ENCODE measurements at places on chromosomes 3 and 15.

DNA sequence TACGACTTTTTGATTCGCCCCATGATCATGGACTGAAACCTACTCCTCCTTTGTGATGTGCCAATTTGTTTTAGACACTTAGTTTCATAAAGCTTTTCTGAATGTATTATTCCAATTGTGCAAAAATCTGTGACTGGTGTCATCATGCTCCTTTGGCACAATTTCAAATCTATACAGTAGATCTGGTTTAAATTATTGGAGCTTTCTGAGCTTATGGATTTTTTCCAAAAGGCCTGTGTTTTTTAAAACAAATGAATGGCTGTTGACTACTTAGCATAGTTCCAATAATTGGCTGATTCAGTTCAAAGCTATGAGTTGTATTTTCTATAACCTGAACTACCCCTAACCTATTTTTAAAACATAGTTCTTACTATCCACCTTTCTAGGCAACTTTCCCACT is 282.7 kb downstream of the CNTN3 start:
- no peak for DNase-seq

DNA sequence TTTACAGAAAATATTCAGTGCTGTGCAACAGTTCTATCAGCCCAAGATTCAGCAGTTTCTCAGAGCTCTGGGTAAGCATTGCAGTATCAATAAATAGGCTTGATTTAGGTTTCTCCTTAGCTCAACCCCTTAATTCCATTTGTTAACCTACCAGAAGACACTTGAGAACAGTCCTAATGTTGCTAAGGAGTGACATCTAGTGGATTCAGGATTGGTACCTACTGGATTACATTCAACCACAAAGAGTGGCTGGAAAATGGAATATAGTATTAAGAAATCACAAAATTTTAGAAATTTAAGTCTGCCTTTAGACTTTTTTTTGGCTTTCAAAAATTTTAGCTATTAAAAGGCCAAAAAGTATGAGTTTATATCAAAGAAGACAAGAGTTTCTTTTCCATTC is 34.7 kb downstream of the POLG start:
- no peak for DNase-seq

- peak; percentile 38 for DNase-seq
These were observed 1.3 kb downstream of the ZNF710 start for GRCh38 chr15:90002428-90002844.

DNA sequence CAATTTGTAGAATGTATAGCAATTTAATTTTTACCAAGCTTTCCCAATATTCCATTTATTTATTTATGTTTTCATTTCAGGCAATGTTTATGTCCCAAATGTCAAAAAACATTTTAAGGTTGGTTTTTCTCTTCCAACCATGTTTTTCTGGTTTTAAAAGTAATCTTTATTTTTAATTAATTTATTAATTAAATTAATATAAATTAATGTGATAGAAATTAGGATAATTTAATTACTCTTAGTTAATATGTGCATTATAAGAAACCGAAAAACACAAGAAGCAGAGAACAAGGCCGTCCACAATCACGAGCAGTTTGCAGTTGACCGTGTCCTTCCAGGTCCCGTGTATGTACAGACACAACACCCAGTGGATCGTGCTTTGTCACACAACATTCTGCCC is 34.2 kb downstream of the FBXO45 start:
- no peak for DNase-seq

GRCh38 chr15:98438326-98438725 is 210.0 kb upstream of the IGF1R start:
- no peak for DNase-seq

DNA sequence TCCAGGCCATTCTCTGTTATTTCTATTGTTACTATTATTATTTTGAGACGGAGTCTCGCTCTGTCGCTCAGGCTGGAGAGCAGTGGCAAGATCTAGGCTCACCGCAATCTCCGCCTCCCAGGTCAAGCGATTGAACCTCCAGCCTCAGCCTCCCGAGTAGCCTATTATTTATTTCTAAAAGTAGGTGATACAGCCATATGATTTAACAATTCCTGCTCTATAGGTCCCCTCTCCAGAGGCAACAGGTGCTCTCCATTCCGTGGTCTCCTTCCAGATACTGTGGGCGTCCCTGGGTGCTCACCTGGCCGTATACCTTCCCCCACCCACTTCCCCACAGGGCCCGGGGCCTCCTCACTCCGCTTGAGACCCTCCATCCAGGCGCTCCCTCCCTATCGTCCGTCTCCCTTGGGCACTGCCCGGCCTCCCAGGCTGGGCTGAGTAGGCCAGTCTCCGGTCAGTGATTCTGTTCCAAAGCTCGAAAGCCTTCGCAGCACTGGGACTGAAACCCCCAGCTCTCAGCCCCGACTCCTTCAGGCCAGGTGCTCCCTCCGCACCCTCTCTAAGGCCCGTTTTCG is 708 bp upstream of the PTPN23 start:
- no peak for DNase-seq

DNA sequence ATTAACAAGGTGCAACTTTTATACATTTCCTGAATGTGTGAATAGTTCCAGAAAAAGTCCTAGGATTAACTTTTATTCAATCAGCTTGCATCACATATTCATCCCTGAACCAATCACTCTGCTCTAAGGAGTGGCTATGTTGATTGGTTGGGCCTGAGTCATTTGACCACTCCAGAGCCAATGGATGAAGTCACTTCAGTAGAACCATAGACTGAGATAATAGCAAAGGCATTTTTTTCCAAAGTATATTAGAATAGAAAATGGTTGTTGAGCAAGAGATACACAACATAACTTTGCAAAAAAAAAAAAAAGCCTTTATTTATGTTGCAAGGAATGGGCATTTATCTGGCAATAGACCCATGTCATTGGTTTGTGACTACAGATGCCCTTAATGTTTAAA is 55.5 kb upstream of the AGTR1 start:
- DNase-seq = no peak

DNA sequence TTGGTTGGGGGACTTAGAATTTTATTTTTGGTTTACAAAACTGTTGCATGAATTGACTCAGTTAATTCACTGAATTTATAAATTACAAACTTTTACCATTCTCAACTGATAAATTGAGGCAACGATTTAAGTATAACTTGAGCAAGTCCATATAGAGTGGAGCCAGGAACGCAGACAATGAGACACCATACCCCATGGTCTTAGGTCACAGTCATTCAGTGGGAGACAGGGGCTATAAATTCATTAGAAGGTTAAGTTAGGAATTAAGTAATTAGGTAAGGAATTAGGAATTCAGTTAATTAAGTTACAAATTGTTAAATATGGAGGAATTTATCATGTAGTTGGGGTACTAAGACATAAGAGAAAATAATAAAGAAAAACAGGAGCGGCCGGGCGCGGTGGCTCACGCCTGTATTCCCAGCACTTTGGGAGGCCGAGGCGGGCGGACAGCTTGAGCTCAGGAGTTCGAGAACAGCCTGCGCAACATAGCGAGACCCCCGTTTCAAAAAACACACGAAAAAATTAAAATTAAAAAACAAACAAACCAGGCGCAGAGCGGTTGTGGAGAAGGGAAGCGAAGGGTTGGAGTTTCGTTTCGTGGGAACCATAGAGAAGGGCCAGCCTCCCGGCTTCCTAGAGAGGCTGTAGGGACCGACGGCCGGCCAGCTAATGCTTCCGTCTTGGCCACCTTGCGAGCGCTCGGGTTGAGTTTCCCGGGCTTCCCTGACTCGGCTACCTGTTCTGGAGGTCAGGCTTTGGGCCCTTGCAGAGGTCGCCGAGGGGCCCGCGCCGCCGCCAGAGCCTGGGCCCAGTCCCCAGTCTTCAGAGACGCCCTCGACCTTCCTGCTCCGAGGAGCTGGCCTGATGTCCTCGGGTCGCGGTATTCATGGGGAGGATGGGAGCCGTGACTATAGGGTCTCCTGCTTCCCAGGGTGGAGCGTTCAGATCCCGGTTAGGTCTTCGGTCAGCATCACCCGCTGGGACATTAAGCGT is at the start of gene ZNF619:
Gene ZNF619 (plus strand): TSS at position 645 of the 993 bp plus-strand sequence. CDS start 858 bp downstream, outside the sequence.
- peak; percentile 37 for DNase-seq

- DNase-seq = no peak
These were observed 30.0 kb downstream of the FILIP1L start for GRCh38 chr3:100084100-100084806.

DNA sequence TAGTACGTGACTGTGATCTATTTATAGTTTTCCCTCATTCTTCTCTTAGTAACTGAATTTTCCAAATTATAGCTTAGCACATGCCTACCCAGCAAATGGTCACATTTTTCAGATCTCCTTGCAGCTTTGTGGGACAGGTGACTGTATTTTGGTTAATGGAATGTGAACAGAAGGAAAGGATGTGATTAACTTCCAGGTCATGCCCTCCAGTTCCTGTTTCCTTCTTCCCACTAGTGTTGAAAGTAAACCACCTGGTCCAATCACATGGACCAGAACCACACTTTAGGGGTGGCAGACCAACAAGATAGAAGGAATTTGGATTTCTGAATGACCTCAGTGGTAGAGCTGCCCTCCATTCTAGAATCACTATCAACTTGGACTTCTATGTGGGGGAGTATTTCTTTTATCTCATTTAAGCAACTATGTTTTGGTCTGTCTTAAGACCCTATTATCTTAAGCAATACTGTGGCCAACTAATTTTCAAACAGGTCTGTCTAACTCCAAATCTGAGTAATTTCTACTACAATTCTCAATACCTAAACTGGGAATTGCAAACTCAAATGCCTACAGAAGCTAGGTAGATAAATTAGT is 76.0 kb upstream of the TSC22D2 start:
- no peak for DNase-seq

DNA sequence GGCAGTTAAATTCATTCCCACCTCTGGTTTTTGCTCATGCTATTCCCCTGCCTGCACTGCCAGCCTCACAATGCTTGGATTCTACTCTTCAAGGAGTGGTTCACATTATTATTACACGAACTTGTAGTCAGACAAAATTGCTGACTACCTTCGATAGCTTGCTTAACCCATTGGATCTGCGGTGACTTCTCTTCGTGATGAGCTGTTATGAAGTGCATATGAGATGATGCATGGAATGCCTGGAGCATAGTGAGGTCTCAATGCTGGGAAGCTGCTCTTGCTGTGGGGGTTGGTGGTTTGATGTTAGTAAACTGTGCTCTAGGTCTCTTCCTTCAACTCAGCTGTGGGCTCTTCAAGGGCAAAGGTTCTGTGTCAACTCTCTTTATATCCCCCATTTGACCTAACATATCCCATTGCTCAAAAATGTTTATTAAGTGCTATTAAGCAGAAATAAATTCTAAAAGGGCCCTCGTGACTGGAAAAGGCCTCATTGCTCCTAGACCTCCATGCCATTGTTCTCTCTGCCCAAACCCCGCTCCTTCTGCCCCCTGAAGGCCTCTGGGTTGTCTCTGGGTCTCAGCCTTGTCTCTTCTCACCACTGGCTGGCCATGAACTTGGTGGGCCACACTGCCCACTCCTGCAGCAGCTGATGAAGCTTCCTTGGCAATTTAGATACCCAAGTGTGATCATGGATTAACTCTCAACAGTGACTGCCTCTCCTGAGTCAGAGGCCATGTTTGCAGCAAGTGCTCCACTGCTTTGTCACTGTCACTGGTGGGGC is 4.5 kb upstream of the SLCO2A1 start:
- no peak for DNase-seq

DNA sequence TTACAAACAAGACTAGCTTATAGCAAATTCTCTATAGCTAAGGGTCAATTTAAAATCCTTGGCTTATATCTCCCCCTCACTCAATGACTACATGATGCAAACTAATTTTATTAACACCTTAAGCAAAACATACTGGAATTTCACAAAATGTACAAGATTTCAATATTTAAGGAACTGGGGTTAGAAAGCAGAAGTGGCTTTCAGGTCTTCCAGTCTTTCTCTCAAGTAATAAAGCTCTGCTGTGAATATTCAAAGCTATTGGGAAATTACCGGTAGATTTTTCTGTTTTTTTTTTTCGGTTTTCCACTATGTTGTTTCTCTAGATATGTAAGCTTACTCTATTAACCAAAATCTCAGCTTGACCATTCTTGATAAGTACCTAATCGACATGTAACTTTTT is 3.9 kb downstream of the EPM2AIP1 start:
- DNase-seq = no peak

GRCh38 chr3:123447749-123448517 is 957 bp downstream of the ADCY5 start:
- peak; percentile 8 for DNase-seq

GRCh38 chr3:100053951-100054620 is 60.2 kb downstream of the FILIP1L start:
- DNase-seq = no peak

DNA sequence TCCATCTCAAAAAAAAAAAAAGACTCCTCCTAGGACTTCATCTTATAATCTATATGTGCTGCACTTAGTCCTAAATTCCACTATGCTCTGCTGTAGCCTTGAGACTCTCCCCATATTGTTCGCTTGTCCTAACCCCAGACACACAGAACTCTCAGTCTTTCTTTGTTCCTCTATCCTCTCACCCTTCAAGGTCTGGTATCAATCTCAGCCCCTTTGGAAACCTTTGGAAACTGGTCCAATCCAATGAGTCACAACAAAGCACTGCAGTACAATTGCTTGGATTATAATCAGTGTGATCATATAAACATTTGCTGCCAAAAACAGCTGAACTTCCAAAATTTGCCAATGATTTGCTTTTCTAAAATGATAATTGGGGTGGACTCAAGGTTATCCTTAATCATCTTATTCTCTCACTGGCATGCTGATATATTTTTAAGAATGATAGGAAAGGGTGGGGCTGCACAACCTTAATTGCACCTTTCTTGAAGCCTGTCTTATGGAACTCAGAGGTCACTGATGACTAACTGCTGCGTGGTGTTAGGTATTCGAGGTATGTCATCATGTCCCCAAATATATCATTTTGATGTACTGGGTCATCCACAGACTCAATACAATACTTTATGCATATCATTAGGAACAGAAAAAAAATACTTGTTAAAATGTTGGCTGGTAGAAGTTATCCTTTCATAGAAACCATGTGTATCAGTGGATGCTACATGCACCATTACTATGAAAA is 756.7 kb downstream of the NR2F2 start:
- DNase-seq = no peak

- DNase-seq = no peak
These were observed 17.8 kb upstream of the MAP4 start for GRCh38 chr3:48034000-48034516.

DNA sequence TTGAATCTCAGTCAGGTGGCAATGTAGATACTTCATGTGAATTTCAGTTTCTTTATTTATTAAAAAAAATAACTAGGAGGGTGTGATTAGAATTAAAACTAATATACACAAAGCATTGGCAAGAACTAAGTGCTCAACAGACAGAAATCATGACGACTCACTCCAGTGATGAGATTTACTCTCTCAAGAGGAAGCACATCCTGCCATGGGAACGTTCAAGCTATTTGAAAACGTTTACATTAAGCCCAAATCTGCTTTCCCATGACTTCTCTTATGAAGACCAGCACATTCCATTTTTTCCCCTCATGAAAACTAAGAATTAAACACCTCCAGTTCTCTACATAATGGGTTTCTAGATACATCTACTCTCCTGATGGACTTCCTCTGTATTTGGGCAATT is 8.5 kb downstream of the WDR53 start:
- DNase-seq = no peak

DNA sequence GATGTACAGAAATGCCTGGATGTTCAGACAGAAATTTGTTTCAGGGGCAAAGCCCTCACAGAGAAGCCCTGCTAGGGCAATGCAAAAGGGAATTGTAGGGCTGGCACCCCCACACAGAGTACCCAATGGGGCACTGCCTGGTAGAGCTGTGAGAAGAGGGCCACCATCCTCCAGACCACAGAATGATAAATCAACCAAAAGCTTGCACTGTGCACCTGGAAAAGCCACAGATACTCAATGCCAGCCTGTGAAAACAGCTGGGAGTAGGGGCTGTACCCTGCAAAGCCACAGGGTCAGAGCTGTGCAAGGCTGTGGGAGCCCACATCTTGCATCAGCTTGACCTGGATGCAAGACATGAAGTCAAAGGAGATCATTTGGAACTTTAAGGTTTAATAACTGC is 477.9 kb upstream of the NECTIN3 start:
- no peak for DNase-seq
